ENCODE measurements at places on chromosomes 5 and 9.

DNA sequence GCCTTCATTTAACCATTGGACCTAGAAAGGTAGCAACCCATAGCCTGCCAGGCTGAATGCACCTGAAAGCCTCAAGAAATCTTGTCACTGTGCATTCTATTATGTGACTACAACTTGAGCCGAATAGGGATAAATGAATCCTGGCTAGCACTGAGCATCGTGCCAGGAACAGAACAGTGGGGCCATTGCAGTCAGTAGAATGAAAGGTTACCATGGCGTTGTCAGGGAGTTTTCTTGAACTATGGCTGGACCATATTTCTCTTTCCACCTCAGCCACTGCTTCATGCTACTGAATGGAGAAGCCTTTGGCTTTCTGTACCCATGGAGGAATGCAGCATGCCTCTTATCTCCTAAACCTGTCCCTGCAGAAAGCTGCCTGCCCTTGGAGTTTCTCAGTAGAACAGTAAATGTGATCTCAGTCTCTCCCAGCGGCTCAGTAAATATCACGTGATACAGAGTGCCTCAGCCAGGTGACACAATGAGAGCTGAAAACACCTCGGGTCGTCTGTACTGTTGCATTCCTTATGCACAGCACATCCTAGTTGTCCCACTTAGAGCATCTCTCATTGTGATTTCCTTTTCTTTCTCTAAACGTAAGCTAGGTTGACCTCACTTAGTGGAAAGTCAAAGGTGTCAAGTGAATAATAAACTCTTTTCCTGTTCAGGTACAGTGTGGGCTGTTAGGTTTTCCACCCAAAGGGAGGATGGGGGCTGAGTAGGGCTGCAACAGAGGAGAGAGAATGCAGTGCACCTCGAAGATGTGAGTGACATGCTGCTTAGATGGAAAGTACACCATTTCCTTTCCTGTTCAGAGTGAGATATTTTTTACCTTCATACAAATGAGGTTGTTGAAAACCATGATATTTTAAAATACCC, 115.3 kb downstream of the MACIR start:
- no peak for DNase-seq

GRCh38 chr5:57434683-57435082, 47.9 kb downstream of the ACTBL2 start:
- no peak for DNase-seq

- no peak for DNase-seq
Observed at GRCh38 chr9:128078504-128079434, 10.7 kb downstream of the SLC25A25 start.

- no peak for DNase-seq
Observed at GRCh38 chr5:1473746-1474145, 28.5 kb upstream of the SLC6A3 start.

DNA sequence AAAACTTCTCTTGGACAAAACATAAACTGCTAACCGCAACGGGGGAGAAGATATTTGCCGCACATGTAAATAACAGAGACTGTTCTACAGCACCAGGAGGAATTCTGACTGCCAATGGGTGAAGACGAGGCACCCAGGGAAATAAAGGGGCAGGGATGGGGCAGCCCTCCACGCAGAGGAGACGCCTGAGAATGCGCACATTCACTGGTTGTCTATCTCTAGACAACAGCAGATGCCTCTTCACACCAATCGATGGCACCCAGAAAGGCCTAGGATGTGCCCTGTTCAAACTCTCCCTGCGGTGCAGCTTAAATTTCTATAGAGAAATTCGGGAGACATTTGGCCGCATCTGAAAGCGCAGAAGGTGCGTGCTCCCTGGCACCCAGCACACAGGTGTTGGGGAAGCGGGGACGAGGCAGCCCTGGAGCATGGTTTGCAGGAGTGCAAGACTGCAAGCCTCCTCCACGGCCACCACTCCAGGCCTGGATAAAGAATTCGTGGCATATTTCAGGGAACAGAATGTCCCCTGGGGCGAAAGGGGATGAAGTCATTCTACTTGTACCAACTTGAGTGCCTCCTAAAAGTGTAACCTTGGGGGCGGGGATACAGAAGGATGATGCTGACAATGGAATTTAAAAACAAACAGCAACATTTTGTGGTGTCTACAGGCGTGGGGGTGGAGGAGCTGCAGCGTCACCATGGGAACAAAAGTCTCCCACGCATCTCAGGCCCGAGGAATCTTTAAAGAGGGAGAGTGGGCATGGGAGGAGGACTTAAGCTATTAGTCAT, 6.3 kb upstream of the IRX2 start:
- DNase-seq, result no peak

- DNase-seq, result no peak
Observed at GRCh38 chr9:9783711-9784110, 829.1 kb downstream of the PTPRD start.

DNA sequence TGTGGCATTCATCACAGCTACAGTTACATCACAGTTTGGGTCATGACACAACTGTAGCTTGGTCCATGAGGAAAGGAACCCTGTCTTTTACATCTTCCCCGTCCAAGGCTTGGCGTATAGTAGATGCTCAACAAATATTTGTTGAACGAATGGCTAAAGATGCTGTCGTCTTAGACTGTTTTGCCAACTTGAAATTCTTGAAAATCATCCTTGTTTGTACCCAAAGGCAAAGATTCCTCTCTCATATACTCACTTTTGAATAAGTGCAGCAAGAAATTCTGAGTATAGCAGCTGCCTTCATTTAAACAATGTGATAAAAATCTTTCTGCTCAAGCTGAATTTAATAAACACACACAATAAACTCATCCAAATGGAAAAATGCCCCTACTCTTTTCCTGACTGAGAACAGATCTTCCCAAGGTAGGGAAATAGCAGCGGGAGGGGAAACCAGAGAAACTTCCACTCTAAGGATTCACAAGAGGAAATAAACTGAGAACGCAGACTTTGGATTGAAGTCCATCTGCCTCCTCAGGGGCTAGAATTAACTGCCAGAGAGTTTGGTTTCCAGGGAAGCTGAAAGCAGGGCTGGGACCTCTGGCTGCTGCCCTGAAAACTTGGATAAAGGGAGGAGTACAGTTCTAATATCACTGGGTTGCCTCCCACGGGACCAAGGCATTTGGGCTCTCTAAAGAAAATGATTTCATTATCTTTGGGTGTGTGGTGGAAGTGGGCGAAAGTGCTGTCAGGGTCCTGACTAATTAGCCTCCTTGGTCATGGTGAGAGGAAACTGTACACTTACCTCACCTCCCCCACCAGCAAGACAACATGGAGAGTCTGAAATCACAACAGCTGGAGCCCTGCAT, 99.1 kb downstream of the DPYSL3 start:
- no peak for DNase-seq

DNA sequence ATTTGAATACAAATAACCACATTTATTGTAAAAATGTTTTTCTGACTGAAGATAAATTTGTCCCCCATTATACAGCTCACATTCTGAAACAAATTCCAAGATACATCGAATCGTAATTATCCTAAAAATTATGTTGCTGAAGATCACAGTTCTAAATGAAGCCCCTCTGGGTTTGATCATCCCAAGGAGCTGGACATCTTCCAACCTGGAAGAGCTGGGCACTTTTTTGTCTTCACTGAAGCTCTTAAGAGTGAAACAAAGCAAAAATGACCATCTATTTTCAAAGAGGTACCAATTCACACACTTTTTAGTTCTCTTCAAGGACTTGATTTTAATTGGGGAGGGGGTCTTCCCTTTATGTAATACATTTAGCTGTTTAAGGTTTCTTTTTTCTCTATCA, 5.5 kb downstream of the CTNND2 start:
- no peak for DNase-seq

- no peak for DNase-seq
Observed at GRCh38 chr5:142283304-142283703, 41.5 kb downstream of the SPRY4 start.

DNA sequence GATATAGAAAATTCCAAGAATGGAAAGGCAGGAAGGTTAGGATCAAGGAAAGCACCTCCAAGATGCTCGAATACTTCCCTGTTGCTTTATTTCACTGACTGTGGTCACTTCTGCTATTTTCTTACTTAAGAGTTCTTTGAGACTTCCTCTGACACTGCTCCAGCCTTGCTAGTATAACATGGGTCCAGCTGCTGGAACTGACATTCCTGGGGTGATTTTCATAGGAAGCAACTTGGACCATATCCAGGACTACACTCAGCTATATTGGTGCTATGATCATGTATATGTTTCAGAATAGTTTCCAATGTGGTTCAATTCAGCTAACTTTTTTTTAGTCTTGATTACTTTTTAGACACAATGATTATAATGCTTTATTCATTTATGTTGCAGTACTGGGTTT, 81.6 kb upstream of the CKMT2 start:
- DNase-seq, result no peak

DNA sequence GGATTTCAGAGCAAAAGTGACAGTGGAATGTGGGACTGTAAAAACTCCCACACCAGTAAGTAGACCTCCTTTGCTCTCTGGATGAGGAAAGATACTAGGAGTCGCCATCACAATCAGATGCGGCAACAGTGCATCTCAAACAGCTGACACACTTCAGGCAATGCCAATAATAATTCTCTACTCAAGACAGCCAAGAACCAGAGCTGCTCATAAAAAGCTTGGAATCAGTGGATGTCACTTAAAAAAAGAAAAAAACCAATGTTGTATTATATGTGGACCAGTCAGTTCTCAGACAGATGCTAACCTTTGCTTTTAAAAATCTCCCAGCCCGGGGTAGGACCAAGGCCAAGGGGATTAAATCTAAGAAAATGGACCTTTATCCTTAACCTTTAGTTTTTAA, 185.0 kb downstream of the GNA14 start:
- no peak for DNase-seq

GRCh38 chr5:78985116-78985724, at the start of gene ARSB:
ARSB (minus strand) TSS chr5:78985310; CDS start chr5:78985248, 62 bp downstream.
- DNase-seq, result peak; percentile 29

- no peak for DNase-seq
Observed at GRCh38 chr5:117829646-117830045, 1158.7 kb downstream of the DTWD2 start.

DNA sequence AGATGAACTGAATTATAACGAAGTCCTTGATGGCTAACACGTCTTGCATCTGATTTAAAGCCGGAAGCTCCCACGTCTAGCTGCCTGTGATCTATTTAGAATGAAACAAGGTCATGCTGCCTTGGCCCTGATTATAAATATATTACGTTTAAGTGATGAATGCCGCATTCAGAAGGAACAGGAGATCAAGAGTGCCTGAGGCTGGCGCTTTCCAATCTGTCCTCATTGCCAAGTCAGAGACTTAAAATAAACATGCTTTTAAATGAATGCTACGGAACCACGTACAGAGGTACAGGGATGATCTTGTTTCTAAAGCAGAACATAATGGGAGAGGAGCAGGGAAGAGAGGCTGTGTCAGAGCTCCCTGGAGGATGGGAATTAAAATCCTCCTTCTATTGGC, 292.8 kb downstream of the TLE1 start:
- DNase-seq, result no peak

DNA sequence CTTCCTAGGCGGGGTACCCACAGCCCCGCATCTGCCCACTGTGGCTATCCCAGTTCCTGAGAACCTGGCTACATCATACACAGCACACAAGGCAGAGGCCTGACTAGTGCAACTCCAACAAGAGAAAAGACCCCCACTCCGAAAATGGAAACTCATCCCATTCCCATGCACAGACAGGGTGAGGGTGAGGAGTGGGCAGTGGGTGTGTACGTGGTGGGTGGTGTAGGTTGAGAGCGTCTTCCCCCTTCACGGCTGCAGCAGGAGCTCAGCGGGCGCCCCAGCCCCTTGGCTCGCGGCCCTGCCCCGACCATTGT, 501 bp upstream of the MAP1B start:
- no peak for DNase-seq

DNA sequence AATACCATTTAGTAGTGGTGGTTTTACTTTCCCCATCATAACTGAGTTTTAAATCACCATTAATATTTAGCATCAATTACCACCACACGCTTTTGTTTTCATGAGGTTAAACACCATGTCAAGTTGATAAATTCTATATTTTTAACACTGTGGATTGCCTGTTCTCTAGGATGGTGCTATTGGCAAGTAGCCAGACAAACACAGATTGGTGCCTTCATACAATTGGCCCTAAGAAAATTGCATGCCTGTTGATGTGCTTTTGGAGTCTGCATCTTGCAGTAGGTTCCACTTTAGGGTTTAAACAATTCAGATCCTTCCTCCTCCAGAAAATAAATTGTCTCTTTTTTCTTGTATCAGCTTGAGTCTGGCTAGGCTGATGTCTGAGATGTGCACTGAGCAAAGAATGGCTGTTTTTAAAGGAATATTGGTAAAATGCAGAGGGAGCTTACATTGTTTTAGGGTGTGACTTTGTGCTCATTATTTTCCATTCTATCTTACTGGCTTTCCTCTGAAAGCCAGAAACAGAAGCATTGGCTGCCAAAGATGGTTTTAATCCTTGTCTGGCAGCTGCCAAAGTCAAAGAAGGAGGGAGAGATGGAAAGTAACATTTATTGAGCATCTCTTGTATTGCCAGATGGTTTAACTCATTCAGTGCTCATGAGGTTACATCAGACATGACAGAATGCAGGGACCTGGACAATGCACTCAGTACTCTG, 19.6 kb upstream of the MAN2A1 start:
- DNase-seq, result no peak

GRCh38 chr9:137286975-137287383, 9.5 kb downstream of the TOR4A start:
- no peak for DNase-seq

DNA sequence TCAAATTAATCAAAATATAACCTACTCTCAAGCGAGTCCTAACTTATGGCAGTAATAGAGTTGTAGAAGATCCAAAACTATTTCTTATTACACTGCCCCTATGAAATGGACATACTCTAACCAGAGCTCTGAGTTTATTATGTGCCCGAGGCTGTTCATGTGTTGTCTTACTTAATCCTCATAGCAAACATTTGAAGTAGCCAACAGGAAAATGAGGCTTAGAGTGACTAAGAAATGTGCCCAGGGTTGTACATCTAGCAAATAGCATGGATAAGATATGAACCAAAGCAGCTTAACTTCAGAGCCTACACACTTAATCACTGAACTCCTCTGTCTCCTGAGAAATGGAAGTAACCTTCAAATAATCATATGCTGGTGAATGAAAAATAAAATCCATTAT, 1551.7 kb downstream of the MAT2B start:
- no peak for DNase-seq

DNA sequence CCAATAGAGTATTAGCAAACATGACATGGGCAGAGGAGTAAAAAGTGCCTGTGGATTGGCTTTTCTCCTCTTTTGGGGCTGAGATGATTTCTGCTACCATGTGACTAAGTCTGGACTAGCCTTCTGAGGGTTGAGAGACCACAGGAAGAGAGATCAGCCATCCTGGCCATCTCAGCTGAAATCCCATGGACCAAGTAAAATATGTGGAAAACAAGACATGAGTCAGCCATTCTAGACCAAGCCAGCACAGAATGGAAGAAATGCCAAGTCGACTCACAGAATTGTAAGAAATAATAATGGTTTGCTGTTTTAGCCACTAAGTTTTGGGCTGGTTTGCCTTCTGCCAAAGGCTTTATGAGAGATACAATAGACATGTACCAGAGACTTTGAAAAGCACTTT, 377.8 kb downstream of the CHSY3 start:
- no peak for DNase-seq

DNA sequence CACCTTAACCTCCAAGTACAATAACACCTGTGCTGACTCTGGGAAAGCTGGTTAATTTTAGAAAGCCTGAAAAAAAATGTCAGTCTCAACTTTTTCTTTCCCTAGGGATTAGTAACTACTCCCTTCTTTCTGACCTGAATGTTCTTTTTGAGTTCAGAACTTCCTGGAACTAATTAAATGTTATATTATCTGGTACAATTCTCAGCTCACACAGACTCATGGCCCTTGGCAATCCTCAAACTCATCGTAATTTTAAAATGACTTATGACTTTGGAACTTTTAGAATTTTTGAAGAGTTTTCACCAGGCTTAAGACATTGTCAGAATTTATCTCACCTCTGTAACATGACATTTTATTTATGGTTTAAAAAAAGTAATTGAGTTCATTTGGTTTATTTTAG, 315.0 kb downstream of the FER start:
- DNase-seq, result no peak
